ENCODE measurements at places on chromosomes 5 and 9. TPM values are rescaled to one million over a fixed set of nuclear protein-coding genes. Genes with fewer than 3 reads are reported as not detected.

Gene DCTN3
- total RNA-seq = 53.5 TPM

Gene ADAMTS19
- total RNA-seq = 0.88 TPM

Gene OR1Q1
- total RNA-seq = not detected

Gene PDE8B
- total RNA-seq = 17.2 TPM

Gene PCDHB6
- total RNA-seq = 0.94 TPM

Gene STING1
- 42.8 TPM for total RNA-seq

Gene HDHD3
- 24.3 TPM for total RNA-seq

Gene AIF1L
- total RNA-seq = 55.4 TPM

Gene NR6A1
- total RNA-seq = 4.4 TPM

Gene AQP7
- total RNA-seq = 173 TPM

Gene C5orf34
- total RNA-seq = 3.4 TPM

Gene IGIP
- 23.3 TPM for total RNA-seq

Gene TEX48
- not detected for total RNA-seq

Gene TAS2R1
- total RNA-seq = not detected

Gene PRXL2C
- total RNA-seq = 31.1 TPM

Gene LEAP2
- 4.2 TPM for total RNA-seq

Gene FCN2
- total RNA-seq = 9.8 TPM

Gene MEIKIN
- not detected for total RNA-seq

Gene GALNT12
- total RNA-seq = 1.9 TPM

Gene ELAVL2
- not detected for total RNA-seq

Gene CSF1R
- total RNA-seq = 55.3 TPM

Gene SOX30
- not detected for total RNA-seq

Gene CACNA1B
- not detected for total RNA-seq

Gene NUTM2G
- total RNA-seq = not detected

Gene FAM153A
- total RNA-seq = 0.51 TPM

Gene G3BP1
- 117 TPM for total RNA-seq

Gene BHMT
- 0.44 TPM for total RNA-seq

Gene LVRN
- 37.2 TPM for total RNA-seq

Gene TMC1
- not detected for total RNA-seq

Gene SLIT3
- 72.3 TPM for total RNA-seq

Gene SV2C
- 0.17 TPM for total RNA-seq

Gene RHOBTB3
- 131 TPM for total RNA-seq

Gene ANGPTL2
- total RNA-seq = 93.4 TPM

Gene GAPT
- total RNA-seq = 11.4 TPM

Gene PCDHA6
- 0.38 TPM for total RNA-seq

Gene C5orf47
- total RNA-seq = not detected

All from subcutaneous adipose tissue (tissue), 4 donors.